ENCODE measurements at places on chromosomes 12 and 14.

GRCh38 chr12:113245695-113246477, 24.6 kb downstream of the TPCN1 start:
- DNase-seq: no peak

- DNase-seq: no peak
Measured at GRCh38 chr14:102177161-102177560, 37.5 kb downstream of the WDR20 start.

- no peak for DNase-seq
Measured at GRCh38 chr12:120965534-120966091, 12.7 kb upstream of the HNF1A start.

DNA sequence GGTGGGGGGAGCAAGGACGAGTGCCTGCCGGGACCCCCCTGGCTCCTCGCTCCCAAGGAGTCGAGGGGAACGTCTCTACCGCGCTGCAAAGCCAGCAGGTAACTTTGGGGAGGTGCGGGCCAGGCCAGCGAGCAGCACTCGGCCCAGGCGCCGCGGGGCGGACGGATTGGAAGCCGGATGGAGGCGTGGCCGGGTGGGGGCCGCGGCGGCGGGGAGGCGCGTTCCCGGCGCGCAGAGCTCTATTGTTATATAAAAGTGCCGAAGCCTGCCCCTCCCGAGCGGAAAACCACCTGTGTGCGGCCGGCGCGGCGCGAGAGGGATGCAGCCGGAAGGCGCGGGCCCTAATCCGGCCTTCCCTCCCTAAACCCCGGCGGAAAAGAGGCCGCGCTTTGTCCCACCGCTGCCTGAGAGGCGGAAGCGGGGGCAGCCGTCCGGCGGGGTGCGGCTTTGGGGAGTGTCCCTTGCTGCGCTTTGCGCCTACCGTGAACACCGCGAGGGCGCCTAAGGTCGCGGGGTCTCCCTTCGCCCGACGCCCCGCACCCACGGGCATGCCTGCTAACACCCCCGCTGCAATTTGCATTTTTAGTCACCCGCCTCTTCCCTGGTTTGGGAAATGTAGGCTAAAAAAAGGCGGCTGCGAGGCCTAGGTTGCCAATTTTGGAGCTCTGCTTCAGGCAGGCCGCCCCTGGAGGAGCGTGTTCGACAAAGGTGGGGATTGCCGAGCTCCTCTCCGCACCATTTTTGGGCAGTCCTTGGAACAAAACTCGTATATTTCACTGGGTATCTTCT, 1.7 kb upstream of the DUSP6 start:
- DNase-seq: no peak

- peak; percentile 68 for DNase-seq
Measured at GRCh38 chr14:60508707-60509437, at the start of gene SIX6. SIX6 (plus strand) TSS chr14:60509146; CDS start chr14:60509399, 253 bp downstream.

GRCh38 chr12:78442454-78442801, 422.1 kb upstream of the SYT1 start:
- no peak for DNase-seq

DNA sequence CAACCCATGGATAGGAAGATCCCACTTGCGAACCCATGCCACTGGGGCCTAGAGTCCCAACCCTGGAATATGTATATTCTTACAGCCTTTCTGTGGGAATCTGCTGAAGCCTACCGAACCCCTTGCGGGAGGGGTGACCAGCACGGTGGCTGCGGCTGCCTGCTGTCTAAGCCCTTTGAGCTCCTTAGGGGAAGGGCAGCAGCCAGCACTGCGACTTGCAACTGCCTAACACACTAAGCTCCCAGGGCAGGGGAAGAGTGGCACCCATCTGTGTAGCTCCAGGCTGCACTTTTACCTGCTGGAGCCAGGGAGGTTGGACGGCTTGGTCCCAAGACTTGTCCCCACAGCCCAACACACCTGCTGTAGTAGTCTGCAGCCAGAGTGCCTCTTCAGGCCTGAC, 1968.7 kb upstream of the FLRT2 start:
- no peak for DNase-seq

GRCh38 chr14:57171363-57171762, 97.3 kb downstream of the EXOC5 start:
- DNase-seq: no peak

DNA sequence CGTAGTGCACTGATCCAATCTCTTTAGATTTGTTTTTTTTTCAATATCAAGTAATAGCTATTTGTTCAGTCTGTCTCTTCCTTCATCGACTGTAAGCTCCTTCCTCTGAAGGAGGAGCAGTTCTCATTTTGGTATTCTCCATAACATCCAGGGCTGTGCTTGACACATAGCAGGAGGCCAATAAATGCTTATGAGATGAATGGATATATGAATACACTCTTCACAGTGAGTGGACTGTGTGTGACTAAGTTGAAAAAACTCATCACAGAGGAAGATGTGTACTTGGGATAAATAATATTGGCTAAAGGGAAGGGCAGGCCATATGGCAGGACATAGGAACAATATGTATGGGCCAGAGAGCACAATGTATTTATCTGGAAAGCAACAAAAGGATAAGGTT, 205.3 kb upstream of the PRICKLE1 start:
- DNase-seq: no peak

- no peak for DNase-seq
Measured at GRCh38 chr12:58833853-58834252, 86.5 kb downstream of the LRIG3 start.

DNA sequence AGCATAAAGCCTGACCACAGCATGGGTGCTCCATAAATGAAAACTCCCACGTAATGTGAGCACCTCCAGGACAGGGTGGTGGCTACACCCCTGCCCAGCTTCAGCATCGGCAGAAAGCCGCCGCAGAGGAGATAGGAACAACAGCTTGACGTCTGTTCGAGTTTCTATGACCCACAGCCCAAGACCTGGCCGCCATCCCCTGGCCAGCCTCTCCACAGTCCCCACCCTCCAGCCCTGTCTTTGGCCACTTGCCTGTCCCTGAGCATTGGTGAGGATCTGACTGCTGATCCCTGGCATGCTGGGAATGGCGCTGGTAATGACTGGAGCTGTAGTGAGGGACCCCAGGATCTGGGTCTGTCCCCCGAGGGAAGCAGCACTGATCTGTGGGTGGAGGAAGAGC, 21.3 kb downstream of the POU6F1 start:
- no peak for DNase-seq

- DNase-seq: no peak
Measured at GRCh38 chr12:124893792-124894516, 20.5 kb downstream of the UBC start.

DNA sequence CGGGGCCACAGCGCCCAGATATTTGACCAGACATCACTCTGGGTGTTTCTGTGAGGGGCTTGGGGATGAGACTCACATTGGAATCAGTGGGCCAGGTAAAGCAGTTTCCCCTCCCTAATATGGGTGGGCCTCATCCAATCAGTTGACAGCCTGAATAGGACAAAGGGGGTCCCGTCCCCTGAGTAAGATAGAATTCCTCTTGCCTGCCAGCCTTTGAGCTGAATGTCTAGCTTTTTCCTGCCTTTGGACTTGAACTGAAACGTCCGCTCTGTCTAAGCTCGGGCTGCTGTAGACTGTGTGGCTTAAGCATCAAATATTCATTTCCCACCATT, 88.8 kb upstream of the DIO3 start:
- DNase-seq: no peak

DNA sequence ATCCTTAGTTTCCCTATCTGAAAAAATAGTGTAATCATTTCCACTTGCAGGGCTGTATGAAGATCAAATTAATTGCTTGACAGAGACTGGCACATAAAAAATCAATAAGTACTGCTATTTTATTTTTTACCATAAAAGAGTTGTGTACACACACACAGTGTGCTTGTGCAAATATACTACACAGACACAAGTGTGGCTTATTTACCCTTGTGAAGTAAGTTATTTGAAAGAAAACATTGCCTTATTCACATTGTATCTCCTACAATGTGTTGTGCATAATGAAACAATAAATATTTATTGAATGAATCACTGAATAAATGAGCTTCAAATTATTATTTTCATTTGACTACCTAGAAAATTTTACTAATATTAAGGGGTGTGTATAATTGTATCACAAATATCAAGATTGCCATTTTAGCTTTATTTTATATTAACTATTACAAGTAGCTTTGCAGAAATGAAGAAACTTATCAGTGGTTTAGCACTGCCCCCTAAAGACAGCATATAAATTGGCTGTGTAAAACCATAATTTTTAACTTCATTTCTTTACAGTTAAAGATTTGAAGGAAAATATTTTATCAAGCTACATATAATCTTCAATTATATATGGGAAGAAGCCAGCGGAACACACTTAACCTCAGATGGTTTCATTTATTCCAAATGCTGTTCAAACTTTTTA, 11.3 kb downstream of the GARIN6 start:
- no peak for DNase-seq

DNA sequence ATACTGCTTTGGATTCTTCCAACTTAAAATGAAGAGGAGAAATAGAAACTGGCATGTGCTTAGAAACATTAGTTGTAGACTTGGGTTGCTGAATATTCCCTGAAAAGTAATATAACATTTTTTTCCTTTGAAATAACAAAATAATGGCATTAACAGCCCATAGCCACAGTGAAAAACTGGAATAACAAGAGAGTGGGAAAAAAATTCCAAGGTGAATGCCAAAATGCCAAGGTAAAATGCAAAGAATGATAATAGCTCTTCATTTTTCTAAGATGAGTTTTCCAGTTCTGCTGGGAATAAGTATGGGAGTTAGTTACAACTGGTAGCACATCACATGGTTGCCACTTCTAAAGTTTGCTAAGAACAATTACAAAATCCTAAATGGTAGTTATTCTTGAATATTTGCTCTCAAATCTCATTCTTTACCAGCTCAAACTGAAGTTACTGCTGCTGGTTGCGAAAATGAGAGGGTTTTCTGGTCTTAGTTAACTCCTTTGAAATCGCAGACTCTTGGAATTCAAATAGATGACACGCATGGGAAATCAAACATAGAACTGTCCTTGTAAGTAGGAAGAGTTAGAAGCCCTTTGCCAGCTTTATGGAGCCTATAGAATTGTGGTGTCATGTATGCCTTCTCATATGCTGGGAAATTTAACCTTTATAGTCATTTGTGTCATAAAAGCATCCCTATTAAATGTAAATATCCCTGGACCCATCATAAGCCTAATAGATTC, 165.0 kb upstream of the DCN start:
- no peak for DNase-seq

- no peak for DNase-seq
Measured at GRCh38 chr12:108312073-108312659, 26.9 kb downstream of the CMKLR1 start.

DNA sequence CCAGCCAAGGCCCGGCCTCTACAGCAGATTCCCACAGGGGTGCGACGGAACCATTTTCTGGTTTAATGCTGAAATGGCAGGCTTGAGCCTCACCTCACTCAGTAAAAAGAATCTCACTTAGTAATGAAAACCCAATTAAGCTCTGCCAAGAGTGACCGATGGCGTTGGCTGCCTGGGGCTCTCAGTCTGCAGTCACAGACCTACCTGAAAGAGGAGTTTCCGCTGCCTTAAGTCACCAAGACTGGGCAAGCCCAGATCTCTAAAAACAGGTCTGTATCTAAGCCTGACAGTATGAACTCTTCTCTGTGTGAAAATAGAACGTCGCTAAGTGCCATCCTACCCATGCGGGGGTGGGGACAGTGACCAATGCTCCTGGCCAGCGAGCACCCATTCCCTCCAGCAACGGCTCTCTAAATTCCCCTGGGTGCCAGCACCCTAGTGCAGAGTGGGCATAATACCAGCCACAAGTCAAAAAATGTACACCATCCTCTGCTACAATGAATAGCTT, 107.3 kb downstream of the FOXN3 start:
- no peak for DNase-seq

- no peak for DNase-seq
Measured at GRCh38 chr14:92297818-92298595, 25.0 kb upstream of the SLC24A4 start.

- DNase-seq: no peak
Measured at GRCh38 chr14:93025055-93025454, 90.7 kb downstream of the ITPK1 start.

GRCh38 chr12:64419696-64420095, 15.5 kb downstream of the XPOT start:
- no peak for DNase-seq

DNA sequence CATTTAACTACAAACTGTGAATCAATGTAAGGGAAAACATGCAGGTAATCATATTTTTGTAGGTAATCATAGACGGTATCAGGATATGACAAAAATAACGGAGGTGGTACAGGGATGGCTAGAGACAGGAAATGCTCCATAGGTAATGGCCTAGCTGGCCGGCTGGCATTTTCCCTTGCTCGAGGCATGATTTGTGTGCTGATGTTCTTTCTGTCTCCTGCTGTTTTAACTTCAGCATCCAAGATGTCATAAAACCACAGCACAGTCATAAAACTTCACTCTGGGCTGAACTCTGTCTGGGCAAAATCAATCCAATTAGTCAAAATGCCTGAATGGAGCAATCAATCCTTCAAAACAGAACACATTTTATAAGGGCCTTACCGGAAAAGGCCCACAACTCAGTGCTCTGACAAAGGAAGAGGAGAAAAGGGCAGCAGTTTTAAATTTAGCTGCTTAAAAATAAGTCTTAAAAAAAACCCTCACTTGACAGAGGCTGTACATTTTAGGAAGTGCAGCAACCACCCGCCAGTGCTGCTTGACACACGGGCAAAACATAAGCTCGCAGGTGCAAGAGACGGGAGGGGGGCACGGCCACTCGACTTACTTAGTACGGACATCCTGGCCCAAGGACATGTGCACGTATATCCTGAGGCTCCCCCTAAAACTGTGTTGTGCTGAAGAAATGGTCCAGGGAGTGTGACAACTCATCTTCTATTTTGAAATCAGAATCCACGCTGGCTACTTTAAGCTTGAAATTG, 40.5 kb upstream of the GPR68 start:
- DNase-seq: peak; percentile 22

GRCh38 chr12:49974231-49974675, 1.5 kb downstream of the AQP6 start:
- no peak for DNase-seq

GRCh38 chr14:73759183-73759713, 45.1 kb upstream of the PNMA1 start:
- no peak for DNase-seq

- no peak for DNase-seq
Measured at GRCh38 chr14:65433646-65434045, 21.1 kb downstream of the FUT8 start.

DNA sequence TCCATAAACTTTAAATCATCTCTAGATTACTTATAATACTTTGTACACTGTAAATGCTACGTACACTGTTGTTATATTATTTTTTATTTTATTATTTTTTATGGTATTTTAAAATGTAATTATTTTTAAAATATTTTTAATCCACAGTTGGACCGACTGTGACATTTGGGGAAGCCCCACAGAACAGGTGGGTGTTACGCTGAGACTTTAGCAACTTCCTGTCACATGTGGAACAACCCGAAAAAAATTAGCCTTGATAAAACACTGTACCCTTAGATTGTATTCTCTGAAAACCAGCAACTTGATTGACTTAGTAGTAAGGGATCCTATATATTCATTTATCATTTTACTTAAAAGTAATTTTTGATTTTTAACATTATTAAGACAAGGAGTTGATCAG, 1755.7 kb upstream of the SEL1L start:
- no peak for DNase-seq

- peak; percentile 66 for DNase-seq
Measured at GRCh38 chr14:54211551-54212308, 185.1 kb upstream of the CDKN3 start.

- DNase-seq: no peak
Measured at GRCh38 chr12:94585626-94586025, 64.7 kb downstream of the TMCC3 start.

Measured in HTR-8/SVneo (cell line).